Nucleus accumbens (tissue), 56 donors: ENCODE measurements at places on chromosomes 1 and 21.

DNA sequence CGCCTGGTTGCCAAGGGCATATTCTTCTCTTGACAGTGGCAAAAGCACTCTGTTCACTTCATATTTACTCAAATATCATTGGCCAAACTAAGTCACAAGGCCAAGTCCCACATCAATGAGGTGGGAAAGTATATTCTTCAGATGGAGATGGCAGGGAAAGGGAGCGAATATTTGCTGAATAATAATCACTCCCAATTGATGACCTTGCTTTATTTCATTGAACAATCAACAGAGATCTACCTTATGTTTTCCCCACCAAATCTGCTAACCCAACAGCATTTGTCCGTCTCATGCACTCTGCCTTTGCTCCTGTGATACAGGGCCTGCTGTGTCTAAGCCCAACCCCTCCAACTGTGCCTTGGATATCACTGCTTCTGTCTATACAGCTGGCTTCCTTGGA is 45.2 kb upstream of the PCP4 start:
- DNase-seq: no peak

- DNase-seq: no peak
Observed at GRCh38 chr1:96808191-96808590, 86.6 kb downstream of the PTBP2 start.

- no peak for DNase-seq
Observed at GRCh38 chr1:88239205-88239604, 444.9 kb upstream of the PKN2 start.

DNA sequence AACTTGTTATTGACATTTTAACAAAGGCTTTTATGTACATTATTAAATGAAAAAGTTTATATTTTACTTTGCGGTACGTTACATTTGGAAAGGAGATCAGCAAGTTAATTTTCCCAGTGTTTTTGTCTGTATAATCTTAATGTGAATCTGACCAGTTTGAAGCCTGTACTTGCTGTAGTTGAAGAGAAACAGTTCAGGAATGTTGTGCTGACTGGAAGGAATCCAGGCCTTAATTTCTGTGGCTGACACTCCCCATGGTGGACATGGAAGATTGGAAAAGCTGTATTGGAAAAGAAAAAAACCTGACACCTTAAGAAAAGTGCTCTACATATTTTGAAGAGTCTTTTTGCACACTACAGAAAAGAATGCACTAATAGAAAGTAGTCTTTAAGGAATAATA is 15.5 kb downstream of the LEPR start:
- no peak for DNase-seq

GRCh38 chr1:19439464-19440171 is 45.7 kb downstream of the CAPZB start:
- peak; percentile 54 for DNase-seq

GRCh38 chr1:116377541-116378529 is 4.8 kb downstream of the ATP1A1 start:
- DNase-seq: peak; percentile 59

- DNase-seq: no peak
Observed at GRCh38 chr1:112444269-112444668, 48.3 kb downstream of the CTTNBP2NL start.
